ENCODE measurements at places on chromosomes 4 and X.

DNA sequence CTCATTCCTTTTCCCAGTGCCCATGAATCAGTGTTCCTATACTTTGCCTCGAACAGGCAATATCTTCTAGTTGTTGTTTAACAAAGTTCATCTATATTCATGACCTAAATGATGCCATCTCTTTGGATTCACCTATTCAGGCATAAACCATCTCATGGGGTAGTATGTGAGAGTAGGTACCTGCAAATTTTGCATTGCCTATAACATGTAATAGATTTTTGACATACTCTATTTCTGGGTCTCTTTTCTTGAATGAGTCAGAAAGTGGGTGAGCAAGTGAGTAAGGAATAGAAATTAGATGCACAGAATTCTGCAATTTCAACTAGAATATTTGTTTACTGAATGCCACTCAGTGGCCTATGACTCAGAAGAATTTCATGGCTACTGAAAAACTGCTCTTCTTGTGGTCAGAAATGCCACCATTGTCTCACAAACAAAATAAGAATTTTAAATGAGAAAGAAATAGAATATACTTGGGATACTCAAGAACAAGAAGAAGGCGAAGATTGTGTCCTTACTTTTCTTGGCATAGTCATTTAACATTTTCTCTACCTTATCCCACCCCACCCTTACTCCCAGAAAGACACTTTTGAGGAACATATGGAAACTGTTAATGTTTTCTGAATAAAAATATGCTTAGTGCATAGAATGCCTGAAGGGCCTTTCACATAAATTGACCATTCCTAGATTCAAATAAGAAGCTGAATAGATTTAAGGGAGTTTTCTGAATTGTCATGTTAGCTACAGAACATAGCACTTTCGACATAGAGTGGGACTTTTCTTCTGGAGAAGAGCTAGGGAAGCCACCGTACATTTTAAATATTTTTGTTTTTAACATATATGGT lies 86.8 kb downstream of the HHIP start:
- DNase-seq, result no peak

DNA sequence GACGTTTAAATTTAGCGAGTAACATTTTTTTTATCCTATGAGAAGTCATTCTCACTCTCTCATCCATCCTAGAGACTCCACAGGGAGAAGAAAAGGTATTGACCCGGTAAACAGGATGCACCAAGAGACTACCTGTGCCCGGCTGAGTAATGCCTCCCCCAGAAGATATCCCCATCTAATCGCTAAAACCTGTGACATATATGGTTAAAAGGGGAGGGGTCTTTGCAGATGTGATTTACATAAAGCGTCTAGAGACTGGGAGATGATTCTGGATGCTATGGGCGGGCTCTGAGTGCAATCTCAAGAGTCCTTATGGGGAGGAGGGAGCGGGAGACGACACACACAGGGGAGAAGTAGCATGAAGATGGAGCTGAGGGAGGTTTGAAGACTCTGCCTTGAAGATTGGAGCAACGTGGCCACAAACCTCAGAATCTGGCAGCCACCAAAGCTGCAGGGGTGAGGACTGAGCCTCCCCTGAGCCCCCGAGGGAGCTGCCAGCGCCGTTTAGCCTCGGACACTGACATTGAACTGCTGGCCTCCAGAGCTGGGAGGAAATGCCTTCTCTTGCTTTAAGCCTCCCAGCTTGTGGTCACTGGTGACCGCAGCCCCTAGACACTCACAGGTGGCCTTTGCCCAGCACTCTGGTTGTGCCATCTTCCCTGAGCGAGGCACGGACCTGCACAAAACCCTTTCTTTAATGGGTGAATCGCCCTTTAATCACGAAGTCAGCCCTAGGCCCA lies 11.2 kb downstream of the ABLIM2 start:
- DNase-seq, result no peak

GRCh38 chr4:102503831-102504786 lies 3.0 kb downstream of the NFKB1 start:
- DNase-seq, result no peak

DNA sequence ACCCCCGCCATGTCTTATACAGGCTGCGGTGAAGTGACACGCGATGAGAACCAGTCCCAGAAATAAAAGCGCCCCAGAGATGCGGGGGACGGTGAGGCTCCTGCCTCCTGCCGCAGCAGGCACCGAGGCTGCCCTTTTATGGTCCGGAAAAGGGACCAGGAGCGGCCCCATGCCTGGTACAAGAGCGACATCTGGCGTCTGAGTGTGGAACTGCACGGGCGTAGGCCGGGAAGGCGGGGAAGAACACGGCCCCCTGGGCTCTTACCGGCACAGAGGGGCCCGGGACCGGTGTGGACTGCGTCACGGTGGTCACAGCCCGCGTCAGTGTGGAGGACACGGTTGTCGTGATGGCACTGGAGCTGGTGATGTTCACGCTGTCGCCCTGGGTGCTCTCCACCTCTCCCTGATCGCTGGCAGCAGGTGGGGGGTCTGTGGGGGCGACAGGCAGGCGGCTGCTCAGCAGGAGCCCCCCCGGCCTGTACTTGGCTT lies 8.9 kb upstream of the RENBP start:
- no peak for DNase-seq

DNA sequence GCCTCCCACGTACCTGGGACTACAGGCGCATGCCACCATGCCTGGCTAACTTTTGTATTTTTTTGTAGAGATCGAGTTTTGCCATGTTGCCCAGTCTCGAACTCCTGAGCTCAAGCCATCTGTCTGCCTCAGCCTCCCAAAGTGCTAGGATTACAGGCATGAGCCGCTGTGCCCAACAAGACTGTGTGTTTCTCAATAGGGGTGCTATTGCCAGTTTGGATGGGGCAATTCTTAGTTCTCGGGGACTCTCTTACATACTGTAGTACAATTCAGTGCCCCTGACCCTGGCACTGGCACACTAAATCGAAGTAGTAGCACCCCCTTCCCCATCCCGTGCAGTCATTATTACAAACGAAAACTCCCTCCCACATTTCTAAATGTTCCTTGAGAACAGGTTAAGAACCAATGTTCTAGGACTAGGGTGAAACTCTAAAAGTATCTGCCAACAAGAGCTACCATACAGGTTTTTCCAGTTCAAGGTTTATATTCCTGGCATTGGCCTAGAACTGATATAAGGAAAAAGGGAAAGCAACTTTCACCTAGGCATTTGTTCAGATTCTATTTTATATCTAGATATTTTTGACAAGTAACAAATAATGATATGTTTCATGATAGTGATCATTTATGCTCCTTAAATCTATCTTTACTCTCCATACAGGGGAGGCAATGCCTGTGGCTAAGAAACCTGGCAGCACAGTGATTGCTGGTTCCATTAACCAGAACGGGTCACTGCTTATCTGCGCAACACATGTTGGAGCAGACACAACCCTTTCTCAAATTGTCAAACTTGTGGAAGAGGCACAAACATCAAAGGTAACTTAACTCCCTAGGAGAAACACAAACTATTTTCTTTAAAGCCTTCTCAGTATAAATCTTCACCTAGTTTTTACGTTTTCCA lies 50.4 kb upstream of the PGAM4 start:
- no peak for DNase-seq
